ENCODE measurements at places on chromosomes 5 and 9.

DNA sequence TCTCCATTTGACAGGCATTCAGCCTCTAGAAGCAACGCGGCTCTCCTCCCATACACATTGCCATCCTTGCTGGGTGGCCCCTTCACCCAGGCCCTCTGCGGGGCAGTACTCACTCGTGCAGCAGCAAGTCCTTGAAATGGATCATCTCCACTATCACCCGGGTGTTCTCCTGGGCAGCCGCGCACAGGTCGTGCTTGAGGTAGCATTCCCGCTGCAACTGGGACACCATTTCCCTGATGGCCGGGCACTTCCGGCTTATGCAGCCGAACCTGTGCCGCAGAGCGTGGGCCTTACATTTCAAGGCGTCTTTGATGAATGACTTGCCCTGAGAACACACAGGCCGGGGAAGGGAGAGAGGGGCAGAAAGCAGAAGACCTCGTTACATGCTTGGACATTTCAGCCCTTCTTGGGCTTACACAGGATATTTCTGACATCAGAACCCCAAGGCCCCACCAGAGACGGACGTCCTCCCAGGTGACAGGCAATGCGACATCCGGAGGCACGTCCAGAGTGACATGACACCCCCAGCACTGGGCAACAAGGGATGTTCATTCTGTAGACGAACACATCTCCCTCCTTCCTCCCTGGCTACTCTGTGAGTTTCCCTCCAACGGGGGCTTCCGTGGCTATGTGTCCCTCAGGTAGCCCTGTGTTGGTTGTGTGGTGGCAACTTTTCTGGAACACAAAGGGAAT, 5.0 kb downstream of the STC2 start:
- DNase-seq: no peak

DNA sequence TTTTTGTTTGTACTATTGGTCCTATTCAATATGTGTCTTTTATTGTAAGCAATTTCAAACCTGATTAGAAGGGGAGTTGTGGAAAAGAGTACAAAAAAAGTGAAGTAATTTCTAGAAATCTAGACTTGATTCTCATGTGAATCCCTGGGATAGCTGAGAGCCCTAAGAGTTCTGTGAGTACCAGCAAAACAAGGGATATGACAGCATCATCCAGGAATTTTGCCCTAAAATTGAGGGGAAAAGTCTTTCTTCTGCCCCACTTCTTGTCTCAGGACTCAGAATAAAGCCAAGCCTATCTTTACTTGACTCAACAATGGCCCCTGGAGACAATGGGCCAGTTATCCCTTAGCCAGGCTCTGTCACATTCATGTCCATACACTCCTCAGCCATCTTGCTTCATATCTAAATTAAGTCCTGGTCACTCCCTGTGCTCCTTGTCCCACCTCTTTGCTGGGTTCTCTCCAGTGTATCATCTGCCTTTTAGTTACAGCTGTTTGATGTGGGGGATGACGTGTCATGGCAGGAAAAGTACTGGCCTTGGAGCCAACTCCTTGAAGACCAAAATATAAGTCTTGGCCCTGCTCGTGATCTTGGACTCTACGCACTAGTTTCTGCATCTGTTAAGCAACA, 81.2 kb downstream of the ADAMTS12 start:
- DNase-seq: no peak

DNA sequence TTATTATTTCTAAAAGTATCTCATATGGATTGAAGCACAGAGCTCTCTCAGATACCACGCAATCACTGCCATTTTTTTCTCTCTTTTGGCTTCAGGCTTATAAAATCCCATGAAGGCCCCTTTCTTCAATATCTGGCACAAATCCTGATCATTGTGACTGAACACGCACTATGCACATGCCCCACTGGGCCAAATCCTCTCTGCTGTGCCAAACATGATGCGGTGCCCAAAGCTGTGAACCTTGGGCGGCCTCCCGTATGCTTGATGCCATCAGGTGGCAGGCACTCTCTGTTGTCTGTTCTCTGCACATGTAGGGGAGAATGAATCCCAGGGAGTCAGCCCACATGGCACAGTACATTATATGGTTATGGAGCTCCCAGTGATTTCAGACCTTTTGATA, 375.0 kb upstream of the RGMB start:
- no peak for DNase-seq

- no peak for DNase-seq
Observed at GRCh38 chr5:133261993-133262392, 210.2 kb downstream of the HSPA4 start.

DNA sequence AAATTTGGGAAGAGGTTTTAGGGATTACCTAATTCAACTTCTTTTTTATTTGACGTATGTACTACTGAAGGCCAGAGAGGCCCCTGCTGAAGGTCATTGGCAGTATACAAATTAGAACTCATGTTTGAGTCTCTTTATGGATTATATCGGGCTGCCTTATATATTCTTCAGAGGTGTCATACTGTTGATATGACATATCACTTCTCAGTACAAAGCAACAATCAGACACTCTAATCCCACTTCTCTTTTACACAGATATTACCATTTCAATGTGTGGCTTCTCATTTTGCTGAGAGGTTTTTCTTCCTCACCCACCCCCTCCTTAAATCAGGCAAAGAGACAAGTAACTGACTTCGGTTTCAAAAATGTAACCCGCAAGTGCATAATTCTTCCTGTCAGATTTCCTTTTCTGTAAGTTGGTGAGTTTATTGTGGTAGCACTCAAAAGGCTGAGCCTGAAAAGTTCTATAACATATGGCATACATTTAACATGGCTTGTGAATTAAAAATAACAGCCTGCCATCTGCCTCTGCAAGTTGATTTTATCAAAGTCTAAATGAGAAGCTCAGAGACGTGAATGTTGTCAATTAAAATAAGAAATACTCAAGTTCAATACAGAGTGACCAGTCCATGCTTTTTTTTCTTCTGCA, 163.6 kb upstream of the RORB start:
- no peak for DNase-seq

GRCh38 chr9:91834740-91835139, 115.3 kb downstream of the ROR2 start:
- no peak for DNase-seq

DNA sequence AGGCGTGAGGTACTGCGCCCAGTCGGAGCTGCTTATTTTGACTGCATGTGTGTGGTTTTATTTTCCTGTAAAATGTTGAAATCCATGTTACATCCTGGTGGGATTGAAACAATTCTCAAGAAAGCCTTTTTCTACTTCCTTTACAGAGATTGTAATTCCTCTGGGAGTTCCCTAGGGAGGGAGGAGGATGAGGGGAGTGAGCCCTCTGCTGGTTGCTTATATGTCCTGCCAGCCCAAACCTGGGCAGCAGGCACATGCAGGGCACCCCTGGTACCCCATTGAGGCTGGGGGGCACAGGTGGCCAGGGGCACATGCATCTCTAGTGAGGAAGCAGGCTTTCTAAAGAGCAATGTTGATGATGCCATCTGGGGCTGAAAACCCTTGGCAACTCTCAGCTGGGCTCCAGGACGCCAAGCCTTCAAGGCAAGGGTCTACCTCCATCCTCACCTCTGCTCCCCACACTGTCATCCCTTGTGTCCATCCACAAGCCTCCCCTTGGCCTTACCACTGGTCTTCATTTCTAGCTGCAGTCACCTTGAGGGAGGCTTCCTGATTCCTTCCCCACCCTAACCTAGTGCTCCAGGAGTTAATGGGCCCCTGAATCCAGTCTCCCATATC, 84.7 kb upstream of the TNFSF8 start:
- no peak for DNase-seq

Data from CMK (cell line).